ACHN (cell line): ENCODE measurements at places on chromosomes 4 and X.

DNA sequence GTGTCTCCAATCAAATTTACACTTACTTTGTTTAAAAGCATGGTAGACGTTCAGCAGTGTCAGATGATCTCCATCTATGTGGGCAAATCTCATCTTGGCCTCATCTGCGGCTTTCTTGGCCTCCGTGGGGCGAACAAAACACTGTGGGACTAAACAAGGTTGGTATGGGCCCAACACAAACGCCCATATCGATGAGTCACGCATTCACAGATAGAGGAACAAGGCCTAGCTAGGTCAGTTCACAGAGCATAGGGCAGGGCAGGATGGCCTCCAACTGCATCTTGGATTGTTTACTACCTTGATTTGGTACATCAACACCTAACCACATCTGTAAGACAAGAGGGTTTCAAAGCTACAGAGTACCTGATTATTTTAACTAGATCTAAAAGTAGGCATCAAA lies 47.3 kb downstream of the DHX15 start:
- DNase-seq = no peak

DNA sequence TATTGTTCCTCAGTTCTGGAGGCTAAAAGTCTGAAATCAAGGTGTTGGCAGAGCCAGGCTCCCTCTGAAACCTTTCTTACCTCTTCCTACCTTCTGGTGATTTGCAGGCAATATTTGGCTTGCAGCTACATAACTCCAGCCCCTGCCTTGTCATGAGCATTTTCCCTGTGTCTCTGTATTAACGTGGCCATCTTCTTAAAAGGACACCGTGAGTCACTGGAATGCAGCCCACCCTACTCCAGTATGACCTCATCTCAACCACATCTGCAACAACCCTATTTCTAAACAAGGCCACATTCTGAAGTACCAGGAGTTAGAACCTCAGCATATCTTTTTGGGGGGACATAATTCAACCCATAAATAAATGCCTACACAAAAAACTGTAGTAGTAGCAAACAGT lies 40.7 kb downstream of the FANCB start:
- no peak for DNase-seq

DNA sequence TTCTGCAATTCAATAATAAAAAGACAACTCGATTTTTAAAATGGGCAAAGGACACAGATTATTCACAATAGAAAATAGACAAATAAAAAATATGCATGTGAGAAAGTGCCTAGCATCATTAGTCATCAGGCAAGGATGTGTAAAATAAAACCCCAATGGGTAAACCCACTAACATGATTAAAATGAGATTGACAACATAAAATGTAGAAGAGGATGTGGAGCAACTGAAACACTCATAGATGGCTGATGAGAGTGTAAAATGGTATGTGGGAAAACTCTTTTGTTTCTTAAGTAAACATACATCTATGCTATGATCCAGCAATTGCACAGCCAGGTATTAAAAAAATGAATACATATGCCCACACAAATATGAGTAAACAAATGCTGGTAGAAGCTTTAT lies 177.6 kb downstream of the IQCM start:
- DNase-seq = no peak

- DNase-seq = no peak
Observed at GRCh38 chr4:54687887-54688841, 30.4 kb downstream of the KIT start.

- DNase-seq = no peak
Observed at GRCh38 chr4:129109965-129110824, 14.2 kb downstream of the C4orf33 start.

DNA sequence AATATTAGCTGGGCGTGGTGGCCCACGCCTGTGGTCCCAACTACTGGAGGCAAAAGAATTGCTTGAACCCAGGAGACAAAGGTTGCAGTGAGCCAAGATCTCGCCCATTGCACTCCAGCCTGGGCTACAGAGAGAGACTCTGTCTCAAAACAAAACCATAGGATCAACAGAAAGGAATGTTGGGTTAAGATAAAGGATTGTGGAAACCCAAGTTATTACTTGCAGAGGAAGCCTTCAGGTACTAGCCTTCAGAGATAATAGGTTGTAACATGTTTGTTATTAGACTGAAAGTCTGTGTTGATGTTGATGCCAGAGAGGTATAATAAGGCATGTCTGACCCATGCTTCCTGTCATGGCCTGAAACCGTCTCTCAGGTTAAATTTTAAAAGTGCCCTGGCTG lies 16.9 kb downstream of the SSX5 start:
- no peak for DNase-seq

DNA sequence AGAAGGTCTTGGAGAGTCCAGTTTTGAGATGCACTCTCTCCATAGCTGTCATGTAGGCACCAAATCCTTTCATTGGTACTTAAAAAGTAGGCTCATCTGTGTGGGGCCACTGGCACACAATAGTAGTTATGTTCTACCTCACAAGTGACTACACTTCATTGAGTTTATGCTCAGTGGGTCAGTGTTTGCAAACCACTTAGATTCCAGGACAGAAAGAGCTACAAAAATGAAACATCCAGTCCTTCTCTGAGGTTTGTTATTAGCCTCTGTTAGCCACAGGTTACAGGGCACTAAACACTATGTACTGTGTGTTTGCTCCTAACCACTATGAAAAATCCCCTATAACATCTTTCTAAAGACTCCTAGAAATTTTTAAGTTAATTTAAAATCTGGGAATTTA lies 13.8 kb downstream of the RAB28 start:
- no peak for DNase-seq
